ENCODE measurements at places on chromosomes 4 and X.

DNA sequence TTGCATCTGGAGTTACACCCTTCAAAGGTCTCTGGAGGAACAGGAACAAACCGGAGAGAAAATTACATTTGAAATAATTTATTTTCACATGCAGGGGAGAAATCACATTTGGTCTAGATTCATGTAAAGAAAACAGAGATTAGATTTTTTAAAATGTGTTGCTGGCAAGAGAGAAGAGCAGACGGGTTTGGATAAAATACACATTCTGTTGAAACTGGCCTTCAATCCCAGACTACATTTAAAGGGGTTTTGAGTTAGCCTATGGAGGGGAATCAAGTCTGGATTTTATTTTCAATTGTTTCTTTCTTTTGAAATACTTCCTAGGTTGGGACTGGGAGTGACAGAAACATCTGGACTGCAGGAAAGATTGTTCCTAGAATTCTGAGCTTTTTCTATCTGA lies 180.8 kb downstream of the NHS start:
- no peak for DNase-seq

- DNase-seq = no peak
Observed at GRCh38 chr4:146033149-146033548, 94.5 kb upstream of the ZNF827 start.

DNA sequence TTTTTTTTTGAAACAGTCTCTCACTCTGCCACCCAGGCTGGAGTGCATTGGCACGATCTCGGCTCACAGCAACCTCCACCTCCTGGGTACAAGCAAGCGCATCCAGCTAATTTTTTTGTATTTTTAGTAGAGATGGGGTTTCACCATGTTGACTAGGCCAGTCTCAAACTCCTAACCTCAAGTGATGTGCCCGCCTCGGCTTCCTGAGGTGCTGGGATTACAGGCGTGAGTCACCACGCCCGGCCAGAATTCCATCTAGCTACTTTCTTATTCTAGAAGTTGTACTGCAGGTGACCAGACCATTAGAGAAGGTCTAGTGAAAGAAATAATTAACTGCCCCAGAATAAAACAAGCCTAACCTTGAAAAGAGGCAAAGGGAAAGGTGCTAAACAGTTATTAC lies 2.3 kb downstream of the LRBA start:
- DNase-seq = no peak

DNA sequence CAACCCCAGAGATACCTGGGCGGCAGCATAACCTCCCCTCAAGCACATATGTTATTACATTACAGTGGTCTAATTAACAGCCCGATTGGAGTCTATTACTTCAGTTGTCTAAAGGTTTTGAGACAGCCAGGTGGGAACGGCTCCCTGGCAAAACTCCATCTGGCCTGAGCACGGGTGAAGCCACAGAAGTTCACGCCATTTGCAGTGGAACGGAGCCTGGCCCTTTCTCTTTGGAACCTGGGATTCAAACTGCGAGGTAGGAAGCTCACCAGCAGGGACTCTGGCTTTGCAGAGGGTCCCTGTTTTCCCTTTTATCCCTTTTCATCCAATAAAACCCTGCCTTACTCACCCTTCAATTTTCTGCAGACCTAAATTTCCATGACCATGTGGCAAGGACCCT lies 45.9 kb upstream of the NEIL3 start:
- DNase-seq = no peak

GRCh38 chr4:76605099-76605563 lies 170.1 kb downstream of the SHROOM3 start:
- DNase-seq = no peak

GRCh38 chr4:100493756-100494155 lies 24.1 kb downstream of the EMCN start:
- no peak for DNase-seq

- no peak for DNase-seq
Observed at GRCh38 chr4:154276496-154276895, 215.1 kb downstream of the DCHS2 start.

DNA sequence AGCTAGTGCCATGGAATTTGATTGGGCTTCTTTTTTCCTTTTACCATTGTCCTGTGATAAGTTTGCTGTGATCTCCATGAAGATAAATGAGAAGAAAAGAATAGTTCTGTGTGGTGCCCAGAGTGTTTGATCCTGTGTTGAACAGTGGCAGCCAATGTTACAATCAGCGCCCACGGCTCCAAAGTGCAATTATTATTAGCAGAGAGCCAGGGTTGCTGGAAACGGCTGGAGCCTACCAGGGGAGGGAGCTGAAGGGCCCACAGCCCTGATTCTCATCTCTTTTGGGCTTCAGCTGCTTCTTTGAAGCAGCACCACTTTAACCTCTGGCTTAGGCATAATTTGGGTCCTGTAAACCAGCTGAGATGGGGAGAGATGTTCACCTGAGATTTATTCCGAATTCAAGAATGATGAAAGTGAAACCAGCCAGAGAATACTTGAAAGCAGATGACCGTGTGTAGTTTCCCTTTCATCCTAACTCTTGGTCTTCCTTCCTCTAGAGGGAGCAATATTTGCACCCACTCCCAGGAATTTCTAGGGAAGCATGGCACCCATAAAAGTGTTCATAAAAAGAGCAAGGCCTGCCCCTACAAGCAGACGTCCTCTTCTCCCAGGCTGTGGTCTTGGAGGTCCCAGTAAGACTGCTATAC lies 298.3 kb downstream of the EVC2 start:
- no peak for DNase-seq

DNA sequence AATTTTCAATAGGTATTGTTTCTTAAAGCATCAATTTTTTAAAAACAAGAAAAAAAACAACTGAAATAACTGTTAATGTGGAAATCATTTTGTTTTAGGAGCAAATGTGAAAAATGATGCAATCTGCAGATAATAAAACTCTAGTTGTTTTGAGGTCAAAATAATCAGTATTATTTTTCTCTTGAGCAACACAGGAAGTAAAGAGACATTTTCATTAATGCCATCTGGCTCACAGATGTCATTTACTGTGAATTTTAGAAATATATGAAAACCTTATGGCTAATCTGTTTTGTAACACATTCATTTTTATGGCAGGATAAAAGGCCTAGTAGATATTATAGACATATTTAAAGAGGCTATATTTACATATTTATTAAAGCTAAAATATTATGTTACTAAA lies 141.6 kb downstream of the PCDH18 start:
- no peak for DNase-seq

Data from DMS79 (cell line).